ENCODE measurements at places on chromosomes 2 and 18.
A peak's percentile ranks its signal among the peaks of the same experiment; 100 is the strongest.

DNA sequence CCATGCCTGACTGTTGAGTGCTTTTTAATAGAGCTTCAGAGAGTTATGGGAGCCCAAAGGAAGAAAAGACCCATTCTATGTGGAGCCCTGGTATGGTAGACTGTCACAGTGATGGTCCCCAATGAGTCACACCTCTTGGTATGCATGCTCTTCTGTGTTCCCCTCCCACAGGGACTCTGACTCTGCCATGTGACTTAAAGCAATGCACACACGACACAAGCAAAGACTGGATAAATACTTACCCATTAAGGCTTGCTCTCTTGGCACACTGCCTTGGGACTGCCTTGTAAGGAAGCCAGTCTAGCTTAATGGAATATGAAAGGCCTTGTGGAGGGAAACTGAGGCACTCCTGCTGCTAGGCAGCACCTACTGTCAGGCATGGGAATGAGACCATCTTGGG, 16.7 kb upstream of the DTNB start:
- no peak for DNase-seq

- DNase-seq = peak; percentile 31
These were observed 483 bp downstream of the TRAPPC8 start for GRCh38 chr18:31942291-31942998.

GRCh38 chr18:12361770-12362378, 15.2 kb downstream of the AFG3L2 start:
- DNase-seq = no peak

DNA sequence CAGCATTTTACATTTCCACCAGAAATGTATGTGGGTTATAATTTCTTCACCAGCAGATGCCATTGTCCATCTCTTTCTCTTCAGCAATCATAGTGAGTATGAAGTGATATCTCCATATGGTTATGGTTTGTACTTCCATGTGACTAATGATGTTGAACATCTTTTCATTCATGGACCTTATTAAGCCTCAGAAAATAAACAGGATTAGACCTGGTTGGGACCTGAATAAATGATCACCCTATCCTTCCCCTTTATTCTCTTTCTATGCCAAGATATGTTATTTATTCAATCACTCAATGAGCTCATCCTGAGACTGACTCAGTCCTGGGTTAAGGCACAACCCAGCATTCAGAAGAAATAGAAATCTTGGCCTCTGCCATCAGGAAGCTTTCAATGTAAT, 86.6 kb downstream of the ANTXR1 start:
- no peak for DNase-seq

DNA sequence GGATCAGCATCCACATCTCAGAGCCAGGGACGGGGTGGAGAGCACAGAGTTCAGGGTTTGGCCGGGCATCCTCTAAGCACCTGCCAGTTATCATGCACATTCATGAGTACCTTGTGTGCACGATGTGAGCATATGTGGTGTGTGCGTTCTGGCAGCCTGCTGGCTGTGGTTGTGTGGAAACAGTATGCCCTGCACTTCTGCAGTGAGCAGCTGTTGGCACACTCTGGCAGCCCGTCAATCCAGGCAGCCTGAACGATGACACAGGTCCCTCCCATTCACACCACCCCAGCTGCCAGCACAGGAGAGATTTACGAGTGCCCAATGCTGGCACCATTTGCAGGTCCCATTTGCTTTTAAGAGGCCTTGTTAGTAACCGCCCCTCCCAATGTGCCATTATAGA, 74.2 kb downstream of the CD8B2 start:
- DNase-seq = no peak

- no peak for DNase-seq
These were observed 46.8 kb upstream of the GPC1 start for GRCh38 chr2:240388471-240389301.

DNA sequence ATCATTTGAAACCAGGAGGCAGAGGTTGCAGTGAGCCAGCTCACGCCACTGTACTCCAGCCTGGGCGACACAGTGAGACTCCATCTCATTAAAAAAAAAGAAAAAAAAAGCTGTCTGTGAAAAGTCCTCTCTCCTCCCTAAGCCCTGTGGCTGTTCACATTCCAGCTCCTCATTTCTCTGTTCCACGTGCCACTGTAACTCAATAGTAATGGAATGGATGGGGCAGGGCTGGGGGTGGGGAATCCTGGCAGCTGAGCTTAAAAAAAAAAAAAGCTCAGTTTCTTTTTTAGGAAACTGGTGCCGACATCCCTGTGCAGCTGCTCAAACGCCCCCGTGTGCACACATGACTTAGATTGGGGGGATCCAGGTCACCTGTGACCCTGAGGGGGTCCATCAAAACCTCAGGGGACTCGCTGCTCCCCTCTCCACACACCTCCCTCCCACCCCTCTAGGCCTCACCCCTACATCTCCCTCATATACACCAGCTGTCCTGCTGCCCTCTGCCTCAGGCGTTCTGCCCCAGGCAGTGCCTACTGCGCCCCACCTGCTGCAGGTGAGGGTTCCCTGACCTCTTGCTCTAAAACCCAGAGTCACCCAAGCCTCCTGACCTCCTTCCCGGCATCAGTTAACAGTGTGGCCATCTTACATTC, 255.4 kb downstream of the AGAP1 start:
- DNase-seq = no peak

GRCh38 chr2:46336283-46336959, 39.2 kb downstream of the EPAS1 start:
- no peak for DNase-seq

- DNase-seq = no peak
These were observed 41.2 kb downstream of the GBX2 start for GRCh38 chr2:236127010-236127409.

DNA sequence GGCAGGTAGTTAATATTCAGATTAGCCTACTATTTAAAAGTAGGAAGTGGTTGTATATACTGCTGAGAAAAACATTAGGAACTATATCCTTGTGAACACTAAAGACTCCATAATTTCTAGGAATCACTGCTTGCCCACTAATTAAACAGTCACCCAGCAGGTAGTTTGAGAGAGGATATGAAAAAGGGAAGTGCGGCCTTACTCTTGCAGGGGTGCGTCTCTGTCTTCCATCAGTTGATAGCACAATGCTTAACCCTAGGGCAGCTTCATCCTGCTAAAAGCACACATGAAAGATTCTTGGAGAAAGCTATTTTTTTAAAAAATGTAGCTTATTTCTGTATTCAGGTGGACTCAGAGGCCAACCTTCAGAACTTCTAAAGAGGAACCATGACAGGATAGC, 53.1 kb upstream of the ATP5MC3 start:
- DNase-seq = no peak

GRCh38 chr2:118539290-118539689, 308.2 kb downstream of the EN1 start:
- DNase-seq = no peak

- DNase-seq = no peak
These were observed 227.3 kb downstream of the LOXHD1 start for GRCh38 chr18:46429649-46430224.

DNA sequence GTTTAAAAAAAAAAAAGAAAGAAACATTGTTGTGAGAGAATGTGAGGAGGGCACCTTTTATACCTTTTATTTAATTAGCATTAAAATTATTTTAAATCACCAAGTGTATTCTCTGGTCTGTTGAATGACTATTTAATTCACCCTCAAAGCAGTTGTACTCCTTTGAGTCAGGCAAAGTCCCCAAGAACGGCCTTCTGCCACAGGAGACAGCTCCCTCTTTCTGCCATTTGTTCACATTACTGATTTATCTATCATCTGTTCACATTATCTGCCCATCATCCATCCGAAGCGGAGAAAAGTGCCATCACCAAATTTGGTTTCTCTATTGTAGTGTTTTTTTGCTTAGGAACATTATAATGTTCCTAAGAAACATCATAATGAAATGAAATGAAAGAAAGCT, 240.7 kb upstream of the DPP10 start:
- no peak for DNase-seq

GRCh38 chr2:120985174-120985996, 249.7 kb downstream of the GLI2 start:
- no peak for DNase-seq

DNA sequence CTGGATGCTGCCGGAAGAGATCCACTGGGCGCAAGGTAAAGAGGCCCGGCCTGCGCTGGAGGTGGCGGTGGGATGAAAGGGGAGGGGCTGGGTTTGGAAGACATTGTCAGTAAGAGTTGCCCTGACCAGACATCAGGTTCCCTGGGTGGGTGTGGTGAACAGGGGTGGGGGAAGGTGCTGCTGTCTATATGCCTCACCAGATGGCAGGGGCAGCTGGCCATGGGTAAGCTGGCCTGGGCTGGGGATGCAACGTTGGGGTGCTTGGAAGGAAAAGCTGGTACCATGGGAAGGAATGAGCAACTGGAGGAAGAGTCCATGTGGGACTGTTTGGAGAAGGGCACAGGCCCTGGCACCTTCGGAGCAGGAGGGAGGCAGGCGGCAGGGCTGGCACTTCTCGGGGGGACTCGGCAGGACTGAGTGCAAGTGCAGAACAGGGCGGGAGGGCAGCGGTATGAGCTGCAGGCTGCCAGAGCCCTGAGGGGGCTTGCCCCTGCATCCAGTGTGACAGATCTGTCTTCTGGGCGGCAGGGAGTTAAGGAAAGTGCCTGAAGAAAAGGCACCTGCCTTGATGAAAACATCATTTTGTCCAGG, 146.4 kb downstream of the DYSF start:
- no peak for DNase-seq

- DNase-seq = no peak
These were observed 445 bp downstream of the MEX3C start for GRCh38 chr18:51196811-51197660.

DNA sequence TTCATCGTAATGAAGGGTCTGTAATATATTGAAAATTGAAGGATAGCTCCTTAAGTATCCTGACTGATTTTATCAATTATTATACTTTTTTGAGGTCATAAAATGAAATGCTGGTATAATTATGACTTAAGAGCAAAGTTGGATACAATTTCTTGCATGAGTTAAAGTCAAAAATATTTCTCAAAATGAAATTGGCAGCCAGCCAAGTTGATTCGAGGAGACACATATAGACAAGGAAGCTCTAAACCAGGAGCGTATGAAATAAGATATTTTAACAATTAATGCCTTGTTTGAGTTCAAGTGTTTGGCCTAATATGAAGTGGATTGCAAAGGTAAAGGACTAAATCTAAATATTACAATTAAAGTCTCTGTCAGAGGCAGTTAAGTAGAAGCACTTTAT, 260.4 kb upstream of the DSEL start:
- no peak for DNase-seq

Measured in activated CD8-positive, alpha-beta memory T cell treated with anti-CD3 and anti-CD28 coated beads, Interleukin-2, amount 50 U/mL, for 4 hours (primary cell).